ENCODE measurements at places on chromosomes 2 and 18.
A peak's percentile ranks its signal among the peaks of the same experiment; 100 is the strongest.

DNA sequence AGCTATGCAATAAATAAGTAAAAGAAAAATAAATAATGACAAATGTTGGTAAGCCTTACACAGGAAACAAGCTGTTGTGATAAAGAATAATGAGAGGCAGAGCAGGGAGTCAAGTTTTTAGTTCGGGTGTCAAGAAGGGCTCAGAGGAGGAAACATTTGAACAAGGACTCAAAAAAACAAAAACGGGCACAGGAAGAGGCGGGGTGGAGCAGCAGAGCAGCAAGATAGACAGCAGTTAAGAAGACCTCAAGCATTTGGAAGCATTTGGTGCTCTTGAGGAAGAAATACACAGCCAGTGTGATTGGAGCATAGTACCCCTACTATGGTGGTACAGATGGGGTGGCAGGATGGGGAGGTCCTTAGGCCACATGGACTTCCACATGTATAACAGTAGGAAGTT is 2.8 kb downstream of the TMEM169 start:
- DNase-seq: peak; percentile 7

DNA sequence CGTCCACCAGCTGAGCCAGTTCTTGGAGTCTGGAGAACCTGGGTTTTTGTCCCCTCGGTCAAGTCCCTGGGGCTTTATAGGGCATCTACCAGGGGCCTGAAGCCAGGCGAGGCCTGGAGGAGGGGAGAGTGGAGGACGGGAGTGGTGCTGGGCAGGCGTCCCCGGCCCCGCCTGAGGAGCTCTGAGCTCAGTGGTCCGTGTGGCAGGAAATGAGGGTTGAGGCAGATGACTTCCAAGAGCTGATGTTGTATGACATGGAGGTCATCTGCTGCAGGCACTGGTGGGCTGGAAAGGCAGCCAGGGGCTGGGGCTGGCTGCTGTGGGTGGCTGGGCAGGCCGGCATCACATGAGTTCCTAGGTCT is 118.5 kb upstream of the HS6ST1 start:
- DNase-seq: no peak

GRCh38 chr18:5662586-5663090 is 118.8 kb upstream of the EPB41L3 start:
- DNase-seq: no peak

GRCh38 chr2:156532989-156533388 is 96.8 kb downstream of the GPD2 start:
- DNase-seq: no peak

GRCh38 chr18:77160515-77160914 is 27.9 kb upstream of the MBP start:
- no peak for DNase-seq

GRCh38 chr2:158666969-158667368 is 128.1 kb upstream of the DAPL1 start:
- DNase-seq: no peak

DNA sequence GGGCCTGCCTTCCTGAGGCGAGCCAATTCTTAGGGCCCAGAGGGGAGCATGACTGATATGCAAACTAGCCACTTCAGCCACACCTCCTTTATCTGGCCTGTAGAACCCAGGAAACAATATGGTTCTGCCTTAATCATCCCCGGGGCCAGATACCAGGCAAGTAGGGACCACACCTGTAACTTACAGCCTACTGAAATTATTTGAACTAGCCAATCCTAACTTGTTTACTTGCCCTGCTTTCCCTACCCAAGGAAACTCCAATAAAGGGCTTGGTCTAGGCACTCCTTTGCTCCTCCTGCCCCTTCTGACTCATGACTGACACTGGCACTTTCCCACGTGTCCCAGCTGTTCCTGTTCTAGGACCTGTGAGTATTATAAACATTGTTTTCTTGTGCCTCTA is 57.6 kb downstream of the MYOM1 start:
- no peak for DNase-seq

- no peak for DNase-seq
Observed at GRCh38 chr2:182432051-182432450, 5.2 kb upstream of the PDE1A start.

DNA sequence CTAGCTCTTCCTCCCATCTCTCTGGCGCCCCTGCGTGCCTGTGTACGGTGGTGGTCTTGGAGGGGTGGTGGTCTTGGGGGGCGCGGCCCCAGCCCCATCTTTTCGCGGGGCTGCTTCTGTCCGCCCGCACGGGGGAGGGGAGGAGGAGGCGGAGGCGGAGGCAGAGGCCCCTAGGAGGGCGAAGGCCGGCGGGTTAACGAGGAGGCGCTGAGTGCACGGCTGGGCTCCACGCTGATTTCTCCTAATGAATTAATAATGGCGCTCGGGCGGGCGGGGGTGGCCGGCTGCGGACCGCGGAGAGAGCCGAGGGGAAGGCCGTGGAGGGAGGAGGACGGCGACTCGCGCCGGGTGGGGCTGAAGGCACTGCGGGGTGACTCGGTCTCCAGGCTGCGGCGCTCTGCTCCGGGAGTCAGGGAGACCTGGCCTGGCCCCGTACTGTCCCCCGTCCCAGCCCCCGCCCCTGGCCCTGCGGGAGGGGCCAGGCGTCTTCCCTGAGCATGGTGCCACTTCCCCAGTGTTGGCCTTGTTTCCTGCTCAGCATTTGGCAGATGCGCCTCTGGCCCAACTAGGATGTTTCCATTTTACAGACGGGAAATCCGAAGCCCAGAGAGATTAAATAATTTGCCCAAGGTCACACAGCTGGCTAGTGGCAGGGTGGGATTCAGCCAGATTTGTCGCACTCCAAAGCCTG is 6.0 kb downstream of the GAREM2 start:
- DNase-seq: peak; percentile 7

Data from activated naive CD4-positive, alpha-beta T cell treated with Interleukin-2 at 50 U/mL for 16 hours (primary cell).